ENCODE measurements at places on chromosomes 6 and 20.

- no peak for DNase-seq
Observed at GRCh38 chr6:43886067-43886461, 116.1 kb downstream of the VEGFA start.

DNA sequence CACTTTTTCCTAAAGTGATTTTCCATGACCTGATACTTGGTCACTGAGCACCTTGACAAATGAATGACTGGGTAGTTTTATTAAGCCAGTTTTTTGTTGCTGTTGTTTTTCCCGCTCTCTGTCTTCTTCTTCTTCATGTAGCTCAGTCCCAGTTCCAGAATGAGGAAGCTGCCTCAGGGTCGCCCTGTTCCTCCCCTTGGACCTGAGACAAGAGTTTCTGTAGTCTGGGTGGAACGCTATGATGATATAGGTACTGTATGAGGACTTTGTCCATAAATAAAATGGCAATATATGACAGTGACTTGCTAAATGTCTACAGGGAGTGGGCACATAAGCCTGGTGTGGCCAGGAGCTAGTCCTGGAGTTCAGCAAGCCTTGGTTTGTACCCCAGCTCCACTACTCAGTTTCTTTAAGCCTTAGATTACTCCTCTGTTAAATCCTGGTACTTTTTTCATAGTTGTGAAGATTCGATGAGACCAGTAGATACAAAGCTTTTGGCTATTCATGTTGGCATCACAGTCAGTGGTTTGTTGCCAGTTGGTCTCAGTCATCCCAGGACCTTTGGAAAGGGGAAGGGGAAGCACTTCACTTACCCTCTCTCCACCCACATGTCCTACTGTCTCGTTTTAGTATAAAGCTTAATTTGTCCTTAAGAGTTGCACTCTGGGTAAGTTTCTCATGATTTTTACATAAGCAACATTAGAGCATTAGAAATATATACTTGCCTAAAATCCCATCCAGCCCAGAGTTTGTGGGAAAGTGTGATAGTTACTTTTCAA is 11.1 kb upstream of the ADIG start:
- no peak for DNase-seq

DNA sequence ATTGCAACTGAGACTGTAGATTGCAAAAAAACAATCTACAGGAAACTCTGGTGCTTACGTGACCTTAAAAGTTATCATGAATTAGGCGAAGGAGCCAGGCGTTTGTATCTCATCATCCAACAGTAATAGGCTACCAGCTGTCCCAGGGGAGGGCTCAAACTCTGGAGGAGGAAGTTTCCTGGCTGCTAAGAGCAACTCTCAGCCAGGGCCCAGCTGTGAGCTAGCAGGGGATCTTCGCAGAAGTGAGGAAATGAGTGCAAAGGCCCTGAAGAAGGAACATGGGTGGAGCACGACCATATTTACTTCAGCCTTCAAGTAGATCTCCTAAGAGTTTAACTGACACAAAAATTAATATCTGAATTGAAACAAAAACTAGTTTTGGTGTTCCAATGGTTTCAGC is 686.9 kb upstream of the MAP3K7 start:
- DNase-seq = no peak

DNA sequence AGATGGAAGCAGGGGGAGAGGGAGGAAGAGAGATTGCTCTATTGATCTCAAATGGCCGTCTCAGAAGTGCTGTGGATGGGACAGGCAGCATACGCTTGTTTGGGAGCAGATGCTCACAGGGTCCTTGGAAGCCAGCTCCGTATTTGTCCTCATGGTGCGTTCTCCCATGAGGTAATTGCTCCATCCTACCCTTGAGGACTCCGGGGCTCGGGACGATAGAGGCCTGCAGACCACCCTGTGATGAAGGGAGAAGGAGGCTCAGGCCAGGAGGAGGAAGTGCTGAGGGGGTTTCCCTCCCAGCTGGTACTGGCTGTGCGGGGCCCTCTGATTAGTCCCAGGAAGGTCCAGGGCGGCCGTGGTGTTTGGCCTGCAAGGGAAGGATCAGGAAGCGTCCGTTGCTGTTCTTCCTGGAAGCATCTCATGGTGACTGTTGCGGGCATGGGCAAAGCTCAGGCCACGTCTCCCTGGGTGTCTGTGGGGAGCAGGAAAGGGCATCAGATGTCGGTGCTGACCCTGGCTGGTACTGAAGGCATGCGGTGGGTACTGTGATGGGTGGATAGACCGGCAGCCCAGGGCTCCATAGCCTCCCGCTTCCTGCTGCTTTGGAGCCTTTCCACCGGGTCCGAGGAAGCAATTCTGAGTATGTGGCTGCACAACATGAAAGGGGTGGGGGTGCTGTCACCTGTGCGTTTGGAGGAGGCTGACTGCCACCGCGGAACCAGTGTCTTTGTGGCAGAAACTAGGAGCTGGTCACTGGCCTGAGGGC is 158.3 kb downstream of the SYCP2 start:
- no peak for DNase-seq

GRCh38 chr6:138517635-138518034 is 18.3 kb upstream of the NHSL1 start:
- DNase-seq = peak; percentile 18

GRCh38 chr20:33132513-33133372 is 35.2 kb upstream of the BPIFA2 start:
- no peak for DNase-seq

DNA sequence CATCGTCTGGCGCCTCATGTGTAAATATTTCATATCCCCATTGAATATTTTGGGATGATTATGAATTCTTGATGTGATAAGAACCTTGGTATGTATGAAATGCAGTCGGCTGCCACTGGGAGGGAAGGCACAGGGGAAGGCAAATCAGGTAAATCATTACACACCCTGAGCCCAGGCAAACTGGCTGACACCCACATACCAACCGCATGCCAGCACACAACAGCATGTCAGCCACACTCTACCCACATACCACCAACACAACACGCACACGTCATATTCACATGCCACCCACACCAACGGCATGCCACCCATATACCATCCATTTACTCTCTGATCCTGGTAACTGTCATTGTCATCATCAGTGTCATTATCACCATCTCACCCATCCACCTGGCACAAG is 28.3 kb upstream of the MDGA1 start:
- DNase-seq = no peak

GRCh38 chr20:53513489-53514298 is 79.9 kb downstream of the ZNF217 start:
- no peak for DNase-seq

DNA sequence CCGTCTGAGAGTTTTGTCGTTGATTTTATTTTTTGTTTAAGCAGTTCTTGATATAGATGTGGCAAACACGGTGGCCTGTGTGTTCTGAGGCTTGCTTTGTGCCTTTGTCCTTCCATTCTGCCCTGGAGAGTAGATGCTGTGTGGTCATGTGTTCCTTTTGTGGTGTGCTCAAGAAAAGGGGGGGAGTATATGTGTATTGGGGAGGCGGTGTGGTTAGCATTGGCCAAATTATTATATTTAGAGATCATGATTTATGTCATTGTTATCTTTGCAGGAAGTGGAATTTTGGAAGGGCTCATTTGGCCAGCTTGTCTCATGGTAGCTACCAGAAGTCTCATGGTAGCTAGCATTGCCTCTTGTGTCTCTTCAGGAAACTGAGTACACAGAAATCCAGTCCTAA is 16.4 kb downstream of the RREB1 start:
- no peak for DNase-seq

DNA sequence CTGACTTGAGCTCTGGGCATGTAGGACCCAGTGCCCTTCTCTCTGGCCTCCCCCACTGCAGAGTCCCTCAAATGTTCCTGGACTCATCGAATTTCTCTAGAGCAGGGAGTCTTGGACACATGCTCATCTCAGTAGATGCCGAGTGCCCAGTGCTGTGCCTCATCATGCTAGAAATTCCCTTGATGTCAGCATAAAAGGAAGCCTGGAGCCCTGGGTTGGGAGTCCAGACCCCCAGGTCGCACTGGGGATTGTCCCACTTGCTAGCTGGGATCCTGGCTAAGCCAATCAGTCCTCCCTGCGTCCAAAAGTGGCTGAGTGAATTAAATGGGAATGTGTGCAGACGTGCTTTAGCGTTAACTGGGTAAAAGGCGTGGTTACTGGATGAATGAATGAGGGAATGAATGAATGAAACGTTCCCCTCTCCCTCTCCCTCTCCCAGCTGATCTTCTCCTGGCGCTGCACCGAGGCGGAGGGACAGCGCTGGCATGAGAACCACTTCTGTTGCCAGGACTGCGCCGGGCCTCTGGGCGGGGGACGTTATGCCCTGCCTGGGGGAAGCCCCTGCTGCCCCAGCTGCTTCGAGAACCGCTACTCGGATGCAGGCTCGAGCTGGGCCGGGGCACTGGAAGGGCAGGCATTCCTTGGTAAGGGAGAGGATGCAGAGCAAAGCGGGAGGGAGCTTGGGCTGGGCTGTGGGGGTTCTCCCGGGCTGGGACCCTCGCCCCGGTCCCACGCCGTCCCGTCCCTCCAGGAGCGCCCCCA is 1.6 kb upstream of the TOMM6 start:
- DNase-seq = no peak

- DNase-seq = no peak
Observed at GRCh38 chr20:14877301-14878028, 540.1 kb upstream of the FLRT3 start.

- DNase-seq = no peak
Observed at GRCh38 chr6:25176466-25176865, 102.7 kb upstream of the CARMIL1 start.

DNA sequence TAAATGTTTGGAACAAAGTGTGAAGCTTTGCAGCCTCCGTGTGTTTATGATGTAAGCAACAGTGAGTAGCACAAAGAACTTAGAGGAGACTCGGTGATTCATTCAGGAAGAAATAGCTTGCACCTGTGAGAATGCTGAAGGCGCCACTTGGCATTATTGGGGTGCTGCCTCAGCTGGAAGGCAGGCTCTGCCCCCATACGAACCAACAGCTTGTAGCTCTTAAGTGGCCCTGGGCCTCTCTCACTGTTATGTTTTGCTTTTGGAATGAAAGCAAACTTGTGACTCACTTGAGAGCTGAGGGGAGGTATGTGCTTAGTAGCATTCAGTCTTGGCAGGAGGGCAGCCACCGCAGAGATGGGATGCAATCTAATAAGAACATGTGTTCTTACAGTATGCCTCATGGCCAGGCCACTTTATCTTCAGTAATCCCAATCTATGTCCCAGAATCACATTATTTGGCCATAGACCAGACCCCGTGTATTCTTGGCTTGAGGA is 310.7 kb downstream of the EYA4 start:
- no peak for DNase-seq

DNA sequence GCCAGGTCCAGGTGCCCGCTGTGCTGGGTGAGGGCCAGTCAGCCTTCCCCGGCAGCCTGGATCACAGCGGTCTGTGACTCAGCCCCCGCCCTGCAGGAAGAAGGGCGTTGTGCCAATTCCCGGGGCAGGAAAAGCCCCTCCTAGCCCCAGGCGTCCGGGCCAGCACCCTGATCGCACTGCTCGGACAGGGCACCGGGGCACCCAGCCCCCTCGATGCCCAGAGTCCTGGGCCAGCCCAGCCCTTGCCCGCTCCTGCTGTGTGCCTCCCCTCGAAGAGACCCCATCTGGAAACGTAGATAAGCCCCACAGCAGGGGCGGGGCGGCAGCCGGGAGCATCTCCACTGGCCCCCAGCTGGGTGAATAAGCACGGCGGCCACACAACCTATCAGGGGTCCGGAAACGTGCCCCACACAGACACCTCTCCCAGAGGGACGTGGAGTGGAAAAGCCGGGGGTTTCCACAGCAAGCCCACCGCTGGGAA is 9.9 kb downstream of the LAMA5 start:
- no peak for DNase-seq

- no peak for DNase-seq
Observed at GRCh38 chr20:37538003-37538402, 10.3 kb upstream of the BLCAP start.

- no peak for DNase-seq
Observed at GRCh38 chr6:38143191-38144150, 323.9 kb downstream of the ZFAND3 start.

DNA sequence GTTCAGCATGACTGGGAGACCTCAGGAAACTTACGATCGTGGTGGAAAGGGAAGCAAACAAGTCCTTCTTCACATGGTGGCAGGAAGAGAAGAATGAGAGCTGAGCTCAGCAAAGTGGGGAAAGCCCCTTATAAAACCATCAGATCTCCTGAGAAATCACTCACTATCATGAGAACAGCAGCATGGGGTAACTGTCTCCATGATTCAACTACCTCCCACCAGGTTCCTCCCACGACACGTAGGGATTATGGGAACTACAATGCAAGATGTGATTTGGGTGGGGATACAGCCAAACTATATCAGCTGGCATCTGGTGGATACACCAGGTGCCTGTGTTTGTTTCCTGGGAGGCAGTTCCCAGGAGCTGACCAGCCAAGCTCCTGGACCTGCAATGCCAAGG is 4.9 kb downstream of the DDO start:
- no peak for DNase-seq

DNA sequence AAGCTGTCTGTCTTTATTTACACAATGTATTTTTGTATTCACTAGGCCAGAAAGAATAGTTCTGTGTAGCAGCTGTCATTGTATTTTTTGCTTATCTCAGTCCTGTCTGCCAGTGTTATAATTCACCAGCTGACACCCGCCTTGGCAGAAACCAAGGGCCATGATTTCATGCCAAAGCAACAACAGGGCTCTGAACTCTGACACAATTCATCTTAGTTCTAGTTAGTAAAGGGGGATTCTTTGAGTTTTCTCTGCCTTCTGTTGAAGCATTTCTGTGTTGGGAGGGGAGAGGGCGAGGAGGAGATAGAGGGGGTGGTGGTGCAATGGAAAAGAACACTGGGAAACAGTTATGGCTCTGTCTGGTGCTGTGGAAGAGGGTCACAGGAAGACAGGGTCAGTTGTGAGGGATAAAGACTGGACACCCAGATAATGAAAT is 684.6 kb upstream of the MARCKS start:
- no peak for DNase-seq

GRCh38 chr6:29925727-29926412 is 16.5 kb upstream of the HLA-A start:
- DNase-seq = no peak

DNA sequence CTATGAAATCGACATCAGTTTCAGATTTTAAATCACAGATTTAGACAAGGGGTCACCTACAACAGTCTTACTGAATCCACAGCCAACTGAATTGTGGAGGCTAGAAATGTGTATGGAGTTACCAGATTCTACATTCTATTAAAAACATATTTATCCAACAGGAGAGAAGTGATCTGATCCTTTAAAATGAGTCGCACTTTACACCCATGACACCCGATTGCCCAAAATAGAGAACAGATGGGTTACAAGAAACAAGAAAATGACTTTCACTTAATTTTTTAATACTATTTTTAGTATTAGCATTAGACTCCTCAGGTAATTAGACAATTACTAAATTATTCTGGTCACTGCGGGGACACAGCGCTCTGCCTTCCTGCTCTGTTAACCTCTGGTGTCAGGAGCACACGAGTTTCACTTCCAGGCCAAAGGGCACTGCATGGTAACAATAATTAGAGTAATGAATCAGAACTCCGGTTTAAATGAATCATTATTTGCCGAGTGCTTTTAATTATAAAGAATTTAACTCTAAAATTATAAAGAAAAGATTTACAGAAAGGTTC is 108.6 kb downstream of the ATP9A start:
- DNase-seq = no peak

GRCh38 chr6:3748208-3749066 is 3.1 kb downstream of the PXDC1 start:
- no peak for DNase-seq

- DNase-seq = no peak
Observed at GRCh38 chr6:128767150-128767549, 115.8 kb upstream of the LAMA2 start.

GRCh38 chr6:161151660-161152526 is 122.0 kb downstream of the AGPAT4 start:
- DNase-seq = no peak

- no peak for DNase-seq
Observed at GRCh38 chr6:127453845-127454619, 5.2 kb downstream of the KIAA0408 start.

- no peak for DNase-seq
Observed at GRCh38 chr6:99185525-99185924, 163.9 kb downstream of the FAXC start.

Data from T-helper 22 cell (primary cell).